ENCODE measurements at places on chromosomes 6 and 20.

DNA sequence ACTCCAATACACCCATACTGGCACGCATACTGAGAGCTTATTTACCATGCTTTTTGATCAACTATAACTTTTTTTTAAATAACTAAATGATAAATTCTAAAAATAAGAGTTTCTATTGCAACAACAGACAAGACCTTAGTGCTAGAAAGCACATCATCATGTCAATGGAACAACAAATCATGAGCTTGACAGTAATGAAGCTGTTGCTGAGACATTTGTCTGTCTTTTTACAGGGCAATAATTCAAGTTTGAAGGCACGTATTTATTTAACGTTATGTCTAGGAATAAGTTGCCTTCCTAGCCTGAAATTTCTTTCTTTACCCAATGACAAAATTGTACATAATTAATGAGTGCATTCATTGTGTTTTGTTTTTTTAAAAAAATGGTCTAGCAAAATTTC lies 299.2 kb downstream of the EYA4 start:
- no peak for DNase-seq

- no peak for DNase-seq
Observed at GRCh38 chr6:53899512-53899911, 104.7 kb downstream of the LRRC1 start.

DNA sequence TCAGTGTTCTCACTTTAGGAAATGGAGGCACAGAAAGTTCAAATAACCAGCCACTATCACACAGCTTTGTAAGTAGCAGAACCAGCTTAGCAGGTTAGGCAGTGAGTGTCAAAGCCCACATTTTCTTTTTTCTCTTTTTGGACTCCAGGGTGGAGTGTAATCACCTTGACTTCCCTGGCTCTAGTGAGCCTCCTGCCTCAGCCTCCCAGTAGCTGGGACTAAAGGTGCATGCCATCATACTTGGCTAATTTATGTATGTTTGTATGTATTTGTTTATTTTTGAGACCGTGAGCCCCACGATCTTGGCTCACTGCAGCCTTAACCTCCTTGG lies 7.8 kb upstream of the NCOA3 start:
- DNase-seq, result no peak

- no peak for DNase-seq
Observed at GRCh38 chr6:80673367-80673766, 566.9 kb downstream of the BCKDHB start.

- no peak for DNase-seq
Observed at GRCh38 chr20:8132484-8133309, 631 bp downstream of the PLCB1 start.

GRCh38 chr6:43180985-43181384 lies 1.0 kb upstream of the CUL9 start:
- DNase-seq, result no peak

- no peak for DNase-seq
Observed at GRCh38 chr6:129644567-129645015, 65.4 kb downstream of the ARHGAP18 start.

DNA sequence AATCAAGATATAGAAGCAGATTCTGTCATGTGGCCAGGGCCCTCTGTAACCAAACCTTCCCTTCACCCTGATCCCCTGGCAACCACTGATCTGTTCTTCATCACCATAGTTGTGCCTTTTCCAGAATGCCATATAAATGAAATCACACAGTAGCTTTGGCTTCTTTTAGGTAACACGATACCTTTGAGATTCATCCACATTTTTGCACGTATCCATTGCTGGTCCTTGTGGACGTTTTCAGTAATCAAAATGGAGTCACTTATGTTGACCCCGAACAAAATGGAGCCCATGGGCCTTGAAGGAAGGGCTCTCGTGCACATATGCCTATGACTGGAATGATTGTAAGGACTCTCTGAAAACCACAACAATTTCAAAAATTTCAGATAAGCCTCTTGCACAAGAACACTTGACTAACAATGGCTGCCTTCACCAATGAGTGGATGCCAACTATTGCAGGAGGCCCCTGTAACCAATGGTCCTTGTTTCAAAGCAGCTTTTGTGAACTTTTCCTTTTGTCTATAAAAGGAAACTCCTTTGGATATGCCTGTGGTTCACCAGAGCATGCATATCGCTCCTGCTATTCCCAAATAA lies 84.3 kb upstream of the RALY start:
- DNase-seq, result no peak

DNA sequence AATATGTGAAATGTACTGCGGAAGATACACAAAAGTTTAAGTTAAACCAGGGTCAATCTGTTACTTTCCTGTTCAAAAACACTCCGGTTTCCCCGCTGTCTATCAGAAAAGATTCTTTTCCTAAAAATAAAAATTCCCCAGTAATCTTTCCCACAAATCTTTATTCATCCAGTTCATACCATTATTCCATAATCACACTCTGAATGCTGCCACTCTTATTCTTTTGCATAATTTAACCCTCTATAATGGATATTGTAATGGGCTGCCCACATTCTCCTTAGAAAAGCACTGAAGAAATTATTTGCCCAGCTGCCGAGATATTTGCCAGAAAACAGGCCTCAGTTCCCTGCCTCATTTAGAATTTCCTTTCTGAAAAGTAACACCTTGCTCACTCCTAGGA lies 68.6 kb downstream of the EPHA7 start:
- DNase-seq, result no peak

DNA sequence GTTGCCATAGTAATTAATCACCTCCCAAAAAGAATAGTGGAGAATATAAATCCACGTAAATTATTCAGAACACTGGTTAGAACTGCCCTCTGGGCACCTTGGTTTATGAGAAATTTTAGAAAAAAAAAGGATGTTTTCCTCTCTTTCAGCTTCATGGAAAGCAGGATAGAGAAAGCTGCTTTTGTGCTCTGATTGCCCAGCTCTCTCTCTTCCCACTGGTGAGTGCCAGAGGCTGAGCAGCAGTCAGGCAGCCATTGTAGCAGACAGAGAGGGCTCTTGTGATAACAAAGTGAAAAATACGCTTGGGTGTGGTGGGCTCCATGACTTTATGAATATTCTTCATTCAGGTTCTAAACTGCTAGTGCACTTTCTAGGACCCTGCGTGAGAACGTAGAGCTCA lies 26.4 kb downstream of the SLC35F1 start:
- no peak for DNase-seq

- no peak for DNase-seq
Observed at GRCh38 chr6:100382031-100382430, 82.7 kb downstream of the SIM1 start.

GRCh38 chr20:37256286-37256685 lies 5.3 kb downstream of the GHRH start:
- no peak for DNase-seq

GRCh38 chr6:83193747-83194566 lies 800 bp downstream of the RWDD2A start:
- peak; percentile 2 for DNase-seq

- no peak for DNase-seq
Observed at GRCh38 chr6:53340536-53340935, 8.2 kb downstream of the ELOVL5 start.

DNA sequence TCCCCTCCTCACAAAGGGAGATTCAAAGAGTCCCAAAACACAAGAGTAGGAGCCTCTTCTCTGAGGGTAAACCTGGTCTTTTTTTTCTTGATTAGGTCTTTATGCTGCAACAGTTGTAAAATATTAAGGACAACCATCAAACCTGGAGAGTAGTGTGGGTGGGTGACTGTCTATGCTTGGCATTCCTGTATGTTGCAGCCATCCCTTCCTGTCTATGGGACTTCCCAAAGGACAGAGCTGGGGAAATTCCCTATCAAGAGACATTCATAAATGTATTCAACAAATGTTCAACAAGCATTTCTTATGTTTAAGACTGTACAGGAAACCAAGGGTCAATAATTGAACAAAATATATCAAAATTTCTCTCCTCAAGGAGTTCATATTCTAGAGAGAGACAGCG lies 5.5 kb downstream of the BTN2A2 start:
- DNase-seq, result no peak

GRCh38 chr20:1856424-1856823 lies 38.8 kb upstream of the SIRPA start:
- no peak for DNase-seq

- DNase-seq, result no peak
Observed at GRCh38 chr6:143675382-143675900, 2.3 kb upstream of the PHACTR2 start.

- no peak for DNase-seq
Observed at GRCh38 chr6:41659935-41660334, 21.7 kb downstream of the MDFI start.

DNA sequence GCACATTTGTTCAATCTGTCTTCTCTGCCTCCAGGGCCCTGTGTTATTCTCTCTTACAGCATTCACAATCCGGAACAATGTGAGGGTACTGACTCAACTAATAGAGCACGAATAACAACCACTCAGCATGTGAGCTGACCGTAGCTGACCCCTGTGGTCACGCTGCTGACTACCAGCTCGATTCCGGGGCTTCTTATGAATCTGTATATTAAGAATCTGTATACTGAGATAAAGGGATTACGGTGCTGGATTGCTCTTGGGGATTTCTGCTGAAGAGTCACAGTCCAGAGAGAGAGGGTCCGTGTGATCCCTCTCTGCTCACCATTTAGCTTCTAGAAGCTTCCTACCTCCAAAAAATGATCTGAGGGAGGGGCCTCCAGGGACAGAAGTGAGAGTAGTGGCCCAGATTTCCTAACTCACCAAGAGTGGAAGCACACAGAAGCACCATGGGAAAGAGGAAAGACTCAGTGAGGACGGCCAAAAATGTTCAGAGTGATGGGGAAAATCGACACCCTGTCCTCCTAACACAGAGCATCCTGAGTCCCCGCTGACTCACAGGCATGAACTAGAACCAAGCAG lies 156.2 kb downstream of the THBS2 start:
- DNase-seq, result no peak

GRCh38 chr6:170178561-170179477 lies 112.1 kb downstream of the DLL1 start:
- no peak for DNase-seq

DNA sequence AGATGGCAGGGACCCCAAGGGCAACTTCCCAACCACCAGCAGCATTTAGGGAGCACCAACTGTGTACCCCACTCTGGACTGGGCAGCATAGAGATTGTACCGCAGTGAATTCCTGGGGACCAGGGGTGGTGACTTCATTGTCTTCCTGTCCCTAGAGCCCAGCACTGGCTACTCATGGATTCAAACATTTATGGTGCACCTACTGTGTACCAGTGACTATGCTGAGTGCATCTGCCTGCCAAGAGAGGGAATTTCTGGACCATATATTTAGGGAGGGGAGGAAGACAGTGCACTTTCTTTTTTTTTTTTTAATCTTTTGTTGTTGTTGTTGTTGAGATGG lies 55.3 kb downstream of the UBE2V1 start:
- no peak for DNase-seq

- DNase-seq, result no peak
Observed at GRCh38 chr6:82507112-82507511, 143.5 kb downstream of the TPBG start.

DNA sequence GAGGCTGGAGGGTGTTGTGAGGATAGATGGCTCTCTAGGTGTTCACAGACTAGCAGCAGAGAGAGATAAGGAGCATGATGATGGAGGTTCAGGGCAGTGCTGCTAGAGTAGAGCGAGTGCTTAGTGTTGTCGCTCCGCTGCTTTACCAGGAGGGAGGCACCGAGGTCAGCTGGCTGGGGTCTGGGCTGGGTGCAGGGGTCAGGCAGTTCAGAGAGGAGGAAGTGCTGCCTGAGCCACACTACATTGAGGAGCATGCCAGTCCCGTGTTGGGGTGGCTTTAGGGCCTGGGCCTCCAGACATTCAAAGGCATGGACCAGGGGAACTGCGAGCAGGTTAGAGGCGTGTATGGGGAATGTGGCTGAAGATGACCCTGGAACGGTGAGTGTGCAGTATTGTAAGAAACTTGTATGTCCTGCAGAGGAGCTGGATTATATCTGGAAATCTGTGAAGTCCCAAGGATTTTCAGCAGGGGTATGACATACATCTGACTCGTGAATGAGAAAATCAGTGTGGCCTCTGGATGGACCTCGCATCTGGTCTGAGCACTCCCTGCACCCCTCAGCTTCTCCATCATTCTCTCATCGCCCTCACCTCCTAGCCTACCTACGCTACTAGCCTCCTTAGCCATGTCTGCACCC lies 66.9 kb downstream of the IGF2R start:
- no peak for DNase-seq

DNA sequence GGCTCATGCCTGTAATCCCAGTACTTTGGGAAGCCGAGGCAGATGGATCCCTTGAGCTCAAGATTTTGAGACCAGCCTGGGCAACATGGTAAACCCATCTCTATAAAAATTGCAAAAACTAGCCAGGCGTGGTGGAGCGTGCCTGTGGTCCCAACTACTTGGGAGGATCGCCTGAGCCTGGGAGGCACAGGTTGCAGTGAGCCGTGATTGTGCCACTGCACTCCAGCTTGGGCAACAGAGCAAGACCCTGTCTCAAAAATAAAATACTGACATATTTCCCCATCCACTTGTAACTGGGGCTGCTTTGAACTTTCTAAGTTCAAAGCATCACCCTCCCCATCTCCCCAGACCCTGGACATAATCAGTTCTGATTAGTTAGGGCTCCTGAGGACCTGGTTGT lies 7.2 kb upstream of the MMP9 start:
- no peak for DNase-seq

GRCh38 chr20:481167-481566 lies 18.8 kb upstream of the TBC1D20 start:
- no peak for DNase-seq

GRCh38 chr6:106486236-106486635 lies 125.7 kb downstream of the CRYBG1 start:
- DNase-seq, result no peak

DNA sequence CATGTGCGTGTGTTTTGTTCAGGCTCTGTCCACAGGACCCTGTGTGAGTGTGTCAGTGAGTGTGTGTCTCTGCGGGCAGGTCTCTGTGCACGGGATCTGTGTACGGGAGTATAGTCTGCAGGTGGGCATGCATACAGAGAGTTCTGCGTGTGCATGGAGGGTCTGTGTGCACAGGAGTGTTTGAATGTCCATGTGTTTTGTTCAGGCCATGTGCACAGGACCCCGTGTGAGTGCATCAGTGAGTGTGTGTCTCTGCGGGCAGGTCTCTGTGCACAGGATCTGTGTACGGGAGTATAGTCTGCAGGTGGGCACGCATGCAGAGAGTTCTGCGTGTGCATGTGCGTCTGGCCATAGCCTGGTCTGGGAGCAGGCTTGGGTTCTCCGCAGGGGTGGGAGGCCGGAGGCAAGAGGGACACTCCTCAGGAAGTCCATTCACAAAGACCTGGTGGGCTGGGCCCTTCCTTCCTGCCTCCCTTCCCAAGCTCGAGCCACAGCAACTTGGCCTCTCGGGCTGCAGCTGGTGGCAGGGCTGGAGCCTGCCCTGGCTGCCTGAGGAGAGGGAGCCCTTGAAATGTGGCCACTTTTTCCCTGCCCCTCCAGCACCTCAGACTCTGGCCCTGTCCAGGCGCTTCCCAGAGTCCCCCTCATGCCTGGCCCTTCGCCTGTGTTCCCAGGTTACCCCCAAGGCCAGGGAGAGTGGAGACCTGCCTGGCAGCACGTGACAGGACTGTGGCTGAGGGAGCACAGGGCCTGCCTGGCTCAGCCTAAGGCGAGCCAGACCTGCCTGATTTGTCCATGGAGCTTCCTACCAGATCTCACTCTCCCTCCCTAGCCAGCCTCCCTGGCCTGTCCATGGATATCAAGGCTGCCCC lies 6.8 kb downstream of the HSPA12B start:
- no peak for DNase-seq

Data from stimulated activated CD4-positive, alpha-beta T cell treated with anti-CD3 and anti-CD28 coated beads, Interleukin-1b, Interleukin-23, amount 100 ng/mL, for 48 hours (primary cell).